H4 (cell line): ENCODE measurements at places on chromosomes 4 and X. TPM values are rescaled to one million over a fixed set of nuclear protein-coding genes. Genes with fewer than 3 reads are reported as not detected.

MAGEB2 gene
- total RNA-seq, result 0.46 and 1.5 TPM in 2 replicates

SSX4B gene
- total RNA-seq, result not detected in 2 replicates

HAUS7 gene
- total RNA-seq, result 48.6 and 52.4 TPM in 2 replicates

LANCL3 gene
- total RNA-seq, result 0.25 and 1.0 TPM in 2 replicates

PPP1R2C gene
- not detected in 2 replicates for total RNA-seq

CETN2 gene
- 68.5 and 69.1 TPM in 2 replicates for total RNA-seq

DNA sequence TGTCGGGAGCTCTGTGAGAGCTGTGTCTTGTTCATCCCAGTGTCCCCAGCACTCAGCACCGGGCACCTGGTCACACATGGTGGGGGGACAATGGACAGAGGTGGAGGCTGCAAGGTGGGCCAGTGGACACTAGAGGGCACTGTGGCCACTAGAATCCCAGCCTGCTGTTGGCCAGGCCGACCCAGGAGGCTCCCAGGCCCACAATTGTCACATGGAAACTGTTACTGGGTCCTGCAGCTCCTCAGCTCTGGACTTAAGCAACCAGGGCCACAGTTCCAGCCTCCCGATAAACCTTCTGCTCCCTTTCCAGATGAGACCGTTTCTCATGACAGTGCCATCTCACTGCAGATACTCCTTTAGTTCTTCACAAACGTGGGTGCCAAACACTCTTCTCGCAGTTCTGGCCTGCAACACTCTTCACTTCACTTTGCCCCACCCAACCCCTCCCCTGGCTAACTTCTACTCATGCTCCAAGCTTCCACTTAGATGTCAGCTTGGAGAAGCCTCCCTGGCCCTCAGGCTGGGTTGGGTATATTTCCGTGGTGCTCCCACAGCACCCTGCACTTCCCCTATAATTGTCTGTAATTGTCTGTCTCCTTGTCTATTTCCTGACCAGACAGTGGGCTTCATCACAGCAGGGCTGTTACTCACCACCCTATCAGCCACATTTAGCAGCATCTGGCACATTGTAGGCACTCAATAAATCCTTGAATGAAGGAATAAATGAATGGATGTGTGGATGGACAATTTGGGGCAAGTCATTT, 3.5 kb upstream of the IQSEC2 start:
- DNase-seq, result peak; percentile 41

DNA sequence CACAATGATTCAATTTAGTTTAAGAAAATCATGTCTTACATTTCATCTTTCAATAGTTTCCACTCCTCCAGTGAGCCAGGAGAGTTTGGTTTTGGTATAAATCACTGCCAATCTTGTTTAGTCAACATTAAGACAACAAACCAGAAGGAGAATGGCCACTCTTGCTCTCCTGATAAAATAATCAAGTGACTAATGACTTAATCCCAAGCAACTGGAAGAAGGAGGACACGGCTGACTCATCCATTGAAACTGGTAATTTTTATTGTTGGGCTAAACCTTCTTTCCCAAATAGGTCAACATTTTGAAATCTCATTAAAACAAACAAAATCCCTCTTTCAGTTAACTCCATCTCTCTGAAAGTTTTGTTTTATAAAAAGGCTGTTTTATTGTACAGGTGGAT, 230.2 kb downstream of the CLCN4 start:
- DNase-seq, result no peak

- DNase-seq, result no peak
Measured at GRCh38 chr4:2750719-2751605, 5.2 kb downstream of the TNIP2 start.

GRCh38 chrX:136266828-136267227, 15.6 kb upstream of the MAP7D3 start:
- DNase-seq, result no peak

DNA sequence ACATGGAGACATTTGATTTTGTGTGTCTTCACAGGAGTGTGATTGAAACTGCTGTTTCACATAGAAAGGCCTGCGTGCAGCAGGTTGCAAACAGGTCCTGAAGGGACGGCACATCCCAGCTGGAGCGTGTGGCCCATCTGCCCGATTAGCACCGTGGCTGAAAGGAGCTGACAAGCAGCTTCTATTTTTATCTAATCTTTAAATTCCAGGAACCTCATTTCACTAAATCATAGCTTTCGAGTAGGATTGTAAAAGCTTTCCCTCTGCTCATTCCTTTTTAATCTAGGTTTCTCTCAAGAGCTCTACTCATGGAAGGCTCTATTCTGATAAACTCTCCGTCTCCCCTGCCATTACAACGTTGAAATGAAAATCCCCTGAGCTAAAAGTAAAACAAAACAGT, 106.8 kb downstream of the FSTL5 start:
- no peak for DNase-seq

DNA sequence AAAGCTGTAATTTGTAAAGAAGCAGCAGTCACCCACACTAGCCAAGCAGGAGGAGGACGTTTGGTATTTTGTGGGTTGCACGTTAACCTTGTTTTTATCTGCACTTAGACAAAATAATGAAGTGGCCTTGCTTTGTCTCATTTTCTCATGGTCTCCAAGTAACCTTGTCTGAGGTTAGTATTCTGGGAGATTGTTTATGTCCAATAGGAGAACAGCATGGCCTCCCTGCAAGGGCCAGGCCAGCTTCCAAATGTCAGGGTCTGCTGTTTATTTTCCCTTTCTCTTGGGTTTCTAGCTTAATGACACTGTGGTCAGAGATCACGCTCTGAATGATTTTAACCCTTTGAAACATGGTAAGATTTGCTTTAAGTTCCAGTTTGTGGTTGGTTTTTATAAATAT, 29.9 kb downstream of the PNMA6E start:
- DNase-seq, result peak; percentile 91

GRCh38 chrX:123173833-123174232, 10.2 kb upstream of the GRIA3 start:
- peak; percentile 32 for DNase-seq

GRCh38 chr4:184464759-184465454, 9.4 kb downstream of the IRF2 start:
- no peak for DNase-seq

DNA sequence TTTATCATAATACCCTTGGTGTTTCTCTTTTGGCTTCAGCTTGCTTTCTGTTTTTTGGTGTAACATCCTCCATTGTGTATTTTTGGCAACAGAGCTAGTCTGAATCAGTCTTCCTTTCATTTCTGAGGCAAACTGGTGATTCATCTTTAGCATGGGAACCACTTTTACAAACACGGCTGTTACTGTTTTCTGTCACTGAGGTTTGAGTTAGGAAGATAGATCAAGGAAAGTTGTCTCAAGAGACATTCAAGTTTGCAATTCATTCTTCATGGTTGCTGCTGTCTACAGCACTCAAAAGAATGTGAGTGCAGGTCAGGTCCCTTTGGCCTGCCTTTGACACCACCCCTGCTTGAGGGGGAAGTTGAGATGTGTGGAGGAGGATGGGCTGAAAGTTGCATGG, 36.3 kb downstream of the IL21 start:
- peak; percentile 39 for DNase-seq

DNA sequence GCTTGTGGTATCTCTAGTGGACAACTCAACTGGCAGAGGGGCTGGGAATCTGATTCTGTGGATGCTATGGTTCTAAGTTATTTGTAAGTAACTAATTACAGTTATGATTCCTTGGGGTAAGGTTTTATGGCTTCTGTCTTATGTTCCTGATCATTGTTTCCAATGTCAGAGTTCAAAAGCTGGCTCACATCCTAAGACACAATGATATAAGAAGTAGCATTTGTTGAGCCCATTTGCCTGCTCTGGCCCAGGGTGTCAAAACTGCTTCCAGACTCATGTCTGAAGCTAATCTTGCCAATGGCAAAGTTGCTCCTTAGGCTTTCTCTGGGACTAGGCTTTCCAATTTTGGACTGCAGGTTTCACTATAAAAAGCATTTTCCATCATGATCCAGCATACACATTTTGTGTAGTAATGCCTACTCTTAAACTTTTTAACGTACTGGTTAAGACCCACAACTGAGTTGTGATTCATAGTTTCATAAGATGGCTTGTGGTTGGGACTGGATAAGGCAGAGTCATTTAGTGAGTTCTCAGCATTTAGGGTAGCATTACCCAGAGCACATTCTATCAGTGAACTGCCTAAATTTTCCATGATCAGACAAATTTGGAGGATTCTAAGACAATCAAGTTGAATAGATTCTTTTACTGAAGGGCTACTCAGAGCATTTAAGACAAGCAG, 50.0 kb downstream of the CCNI start:
- DNase-seq, result no peak

- DNase-seq, result no peak
Measured at GRCh38 chr4:51842167-51842553, 793 bp upstream of the DCUN1D4 start.
